NCI-H1930 (cell line): ENCODE measurements at places on chromosomes 2 and 18.

DNA sequence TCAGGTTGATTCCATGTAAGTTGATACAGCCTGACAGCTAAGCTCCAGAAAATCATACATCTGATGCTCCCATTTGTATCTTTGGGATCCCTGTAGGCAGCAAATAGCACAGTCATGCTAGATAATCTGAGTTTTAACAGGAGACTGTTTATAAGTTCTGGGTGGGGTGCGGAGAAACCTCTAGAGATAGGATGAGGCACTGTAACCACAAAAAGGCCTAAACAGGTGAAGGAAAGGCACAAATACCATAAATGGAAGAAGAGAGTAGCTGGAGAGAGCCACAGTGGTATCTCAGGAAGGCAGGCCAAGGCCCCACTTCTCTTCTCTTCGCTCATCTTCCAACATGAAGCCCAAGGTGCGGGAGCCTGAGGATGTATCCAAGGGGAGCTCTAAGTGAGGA is 18.1 kb upstream of the B4GALT6 start:
- no peak for DNase-seq

GRCh38 chr18:10131460-10132395 is 217.9 kb downstream of the VAPA start:
- DNase-seq = no peak

GRCh38 chr18:70276416-70277191 is 12.2 kb upstream of the SOCS6 start:
- no peak for DNase-seq

GRCh38 chr2:19670303-19670702 is 231.5 kb downstream of the TTC32 start:
- DNase-seq = no peak

- no peak for DNase-seq
Observed at GRCh38 chr2:24233321-24233720, 58.5 kb downstream of the FAM228A start.

DNA sequence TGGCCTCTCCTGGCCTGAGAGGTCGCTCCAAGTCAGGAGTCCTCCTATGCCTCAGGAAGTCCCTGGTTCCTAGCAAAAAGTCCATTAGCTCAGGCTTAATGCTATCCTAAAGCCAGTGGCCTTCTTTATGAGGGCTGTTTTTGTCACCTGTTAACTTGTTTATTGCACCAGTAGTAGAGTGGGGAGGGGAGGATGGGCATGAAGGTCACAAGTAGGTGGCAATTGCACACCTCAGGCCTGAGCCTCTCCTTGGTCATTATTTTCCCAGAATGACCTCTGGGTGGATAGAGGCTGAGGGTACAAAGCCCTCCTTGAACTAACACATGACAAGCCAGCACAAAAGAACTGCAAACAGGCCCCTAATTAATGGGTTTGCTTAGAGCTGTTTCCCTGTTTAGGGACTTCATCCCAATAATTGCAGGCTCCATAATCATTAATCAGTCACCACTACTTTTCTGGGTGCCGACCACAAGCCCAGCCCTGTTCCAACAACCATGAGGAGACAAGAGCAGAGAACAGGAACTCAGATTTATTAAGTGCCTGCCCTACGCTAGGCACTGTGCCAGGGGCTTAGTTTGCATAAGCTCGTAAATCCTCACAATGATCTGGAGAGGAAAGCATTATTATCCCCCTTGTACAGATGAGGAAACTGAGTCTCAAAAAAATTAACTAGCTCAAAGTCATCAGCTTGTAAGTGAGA is 123.0 kb upstream of the PKDCC start:
- no peak for DNase-seq
